ENCODE measurements at places on chromosomes 13 and 19.
A peak's percentile ranks its signal among the peaks of the same experiment; 100 is the strongest.

- no peak for DNase-seq
Observed at GRCh38 chr13:34803756-34804155, 138.3 kb upstream of the NBEA start.

DNA sequence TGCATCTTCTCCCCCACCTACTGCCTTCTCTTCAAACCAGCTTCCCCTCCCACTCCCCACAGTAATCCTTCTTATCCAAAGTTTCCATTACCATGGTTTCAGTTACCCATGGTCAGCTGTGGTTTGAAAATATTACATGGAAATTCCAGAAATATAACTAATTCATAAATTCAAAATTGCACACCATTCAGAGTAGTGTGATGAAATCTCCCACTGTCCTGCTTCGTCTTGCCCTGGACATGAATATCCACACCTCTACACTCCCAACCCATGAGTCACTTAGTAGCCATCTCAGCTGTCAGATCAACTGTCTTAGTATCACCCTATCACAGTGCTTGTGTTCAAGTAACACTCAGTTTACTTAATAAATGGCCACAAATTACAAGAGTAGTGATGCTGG, 3.8 kb upstream of the KCTD12 start:
- no peak for DNase-seq

- DNase-seq: no peak
Observed at GRCh38 chr19:29568036-29569025, 37.8 kb upstream of the POP4 start.

- peak; percentile 98 for DNase-seq
Observed at GRCh38 chr19:44401139-44402115, at the start of gene ZNF285. TSS of gene ZNF285 (minus strand) at chr19:44401608. CDS start at chr19:44397213, 4,395 bp downstream.

GRCh38 chr13:42574435-42575311, 721 bp downstream of the TNFSF11 start:
- DNase-seq: no peak

- DNase-seq: no peak
Observed at GRCh38 chr13:107964395-107964794, 250.9 kb downstream of the LIG4 start.

DNA sequence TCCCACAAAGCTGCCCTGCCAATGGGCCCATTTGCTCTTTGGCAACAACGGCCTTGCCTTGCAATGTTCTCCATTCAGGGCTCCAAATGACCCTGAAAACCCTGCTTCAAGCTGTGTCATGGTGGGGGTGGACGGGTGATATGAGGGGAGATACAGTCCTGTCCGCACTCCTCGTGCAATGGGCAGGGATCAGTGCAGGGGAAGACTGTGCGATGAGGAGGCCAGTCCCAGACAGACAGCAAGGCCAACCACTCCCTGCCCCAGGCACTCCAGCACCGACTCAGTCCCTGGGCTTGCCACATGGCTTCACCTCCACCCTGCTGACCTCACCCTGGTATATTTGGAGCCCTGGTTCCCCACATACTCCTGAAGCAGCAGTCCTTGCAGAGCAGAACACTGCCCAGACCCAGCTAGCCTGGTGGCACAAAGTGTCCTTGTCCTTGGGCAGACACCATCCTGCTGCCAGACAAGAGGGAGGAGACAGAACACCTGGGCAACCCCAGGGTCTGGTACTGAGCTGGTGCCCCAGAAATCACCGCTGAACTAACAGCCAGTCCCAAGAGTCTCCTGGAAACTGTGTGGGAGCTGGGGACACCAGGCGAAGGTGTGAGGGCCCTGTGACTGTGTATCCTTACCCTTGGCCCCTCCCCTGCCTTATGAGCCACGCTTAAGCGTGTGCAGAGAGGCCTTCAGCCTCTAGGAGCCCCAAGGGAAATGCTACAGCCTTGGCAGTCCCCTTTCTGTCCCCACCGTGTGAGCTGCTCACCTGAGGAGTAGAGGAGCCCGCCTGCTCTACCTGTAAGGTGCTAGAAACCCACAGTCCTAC, 9.1 kb upstream of the SLC35E1 start:
- no peak for DNase-seq

- DNase-seq: no peak
Observed at GRCh38 chr13:32881777-32882145, 134.5 kb upstream of the KL start.

- DNase-seq: no peak
Observed at GRCh38 chr19:291006-291521, at the start of gene PLPP2. TSS of gene PLPP2 (minus strand) at chr19:291403. CDS start at chr19:291336, 67 bp downstream.

GRCh38 chr13:91298060-91298459, 49.4 kb upstream of the MIR17HG start:
- no peak for DNase-seq

GRCh38 chr19:5935473-5936291, 21.6 kb downstream of the CAPS start:
- no peak for DNase-seq

GRCh38 chr13:40362502-40362901, 303.9 kb downstream of the FOXO1 start:
- DNase-seq: no peak

- DNase-seq: no peak
Observed at GRCh38 chr13:53782488-53782961, 753.9 kb downstream of the OLFM4 start.

DNA sequence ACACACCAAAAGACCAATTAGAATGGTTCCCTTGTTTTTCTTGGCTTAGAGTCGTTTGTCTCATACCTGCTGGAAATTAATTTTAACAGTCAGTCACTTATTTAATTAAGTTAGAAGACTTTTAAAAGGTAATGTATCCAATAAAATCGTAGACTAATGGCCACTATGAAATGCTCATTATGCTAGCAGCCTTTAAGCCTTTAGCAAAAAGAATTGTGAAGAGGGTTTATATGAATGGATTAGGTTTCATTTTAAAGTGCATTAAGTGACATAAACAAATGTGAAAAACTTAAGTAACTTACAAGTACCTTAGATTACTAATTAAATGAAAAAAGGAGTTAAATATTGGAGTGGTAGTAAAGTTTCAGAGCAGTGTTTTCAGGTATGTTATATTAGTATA, 139.6 kb downstream of the RXFP2 start:
- no peak for DNase-seq

DNA sequence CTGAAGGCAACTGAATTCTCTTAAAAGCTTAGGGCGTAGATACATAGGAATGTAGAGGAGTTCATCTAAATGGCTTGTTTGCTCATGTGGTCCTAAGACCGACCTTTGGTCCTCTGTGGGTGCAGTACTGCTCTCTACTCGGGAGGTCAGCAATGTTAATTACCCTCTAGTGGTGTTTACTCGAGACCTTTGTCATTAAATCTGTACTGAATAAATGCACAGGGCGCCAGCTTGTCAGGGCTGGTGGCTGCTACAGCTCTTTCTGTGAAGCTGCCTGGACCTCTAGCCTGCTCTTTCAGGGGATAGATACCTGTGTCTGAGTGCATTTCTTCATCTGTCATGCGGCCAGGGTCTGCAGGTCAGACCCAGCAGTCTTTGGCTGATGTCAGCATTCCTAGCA, 29.2 kb upstream of the MPHOSPH8 start:
- no peak for DNase-seq

DNA sequence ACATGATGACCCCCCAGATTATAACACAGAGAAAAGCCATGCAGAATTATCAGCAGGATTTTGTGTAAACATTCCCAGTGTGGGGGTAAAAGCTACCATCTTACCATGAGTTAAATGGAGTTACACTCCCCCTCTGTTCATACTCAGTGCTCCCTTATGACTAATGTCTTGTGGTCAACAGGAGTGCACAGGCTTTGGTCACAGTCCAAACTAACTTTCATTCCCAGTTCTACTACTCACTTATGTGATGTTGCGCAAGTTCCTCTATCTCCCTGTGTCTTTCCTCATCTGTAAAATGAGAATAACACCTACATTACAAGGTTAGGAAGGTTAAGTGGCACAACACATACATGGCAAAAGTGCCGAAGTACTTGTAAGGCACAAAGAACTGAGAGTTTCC, 277.9 kb downstream of the RBM26 start:
- no peak for DNase-seq

- no peak for DNase-seq
Observed at GRCh38 chr13:38430796-38431195, 81.1 kb downstream of the UFM1 start.

DNA sequence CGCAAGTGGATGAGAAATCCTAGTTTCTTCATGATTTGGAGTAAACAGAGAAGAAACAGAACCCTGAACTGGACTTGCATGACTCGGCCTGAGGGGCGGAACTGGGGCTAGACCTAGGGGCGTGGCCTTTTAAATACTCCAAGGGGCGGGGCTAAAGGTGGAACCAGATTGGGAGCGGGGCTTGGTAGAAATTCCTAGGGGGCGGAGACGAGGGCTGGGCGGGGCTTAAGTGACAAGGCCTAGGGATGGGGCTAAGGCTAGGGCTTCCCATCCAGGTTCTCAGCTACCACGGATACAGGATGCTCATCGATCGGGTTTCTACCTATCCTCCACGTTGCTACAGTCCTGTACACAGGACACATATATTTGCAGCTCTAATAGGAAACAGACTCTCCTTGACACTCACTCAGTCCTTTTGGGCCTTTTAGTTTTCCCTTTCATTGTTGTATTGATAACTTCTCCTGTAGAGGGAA, 372 bp upstream of the ZNF699 start:
- DNase-seq: peak; percentile 95

DNA sequence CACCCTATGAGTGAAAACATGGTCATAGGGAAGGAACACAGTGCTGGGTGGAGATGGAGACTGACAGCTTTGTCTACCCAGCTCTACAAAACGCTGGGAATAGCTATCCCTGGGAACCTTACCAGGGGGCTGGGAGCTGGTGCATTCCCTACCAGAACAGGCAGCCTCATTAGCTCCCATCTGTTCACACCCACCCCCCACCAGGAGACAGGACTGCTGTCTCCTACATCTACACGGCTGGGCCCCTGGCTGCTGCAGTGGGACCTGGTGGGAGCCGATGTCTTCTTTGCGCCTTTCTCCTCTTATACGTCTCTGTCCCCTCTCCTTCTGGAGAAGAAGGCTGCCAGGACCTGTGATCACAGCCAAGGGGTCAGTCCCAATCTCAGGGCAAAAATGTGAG, 90.8 kb downstream of the UQCRFS1 start:
- no peak for DNase-seq

DNA sequence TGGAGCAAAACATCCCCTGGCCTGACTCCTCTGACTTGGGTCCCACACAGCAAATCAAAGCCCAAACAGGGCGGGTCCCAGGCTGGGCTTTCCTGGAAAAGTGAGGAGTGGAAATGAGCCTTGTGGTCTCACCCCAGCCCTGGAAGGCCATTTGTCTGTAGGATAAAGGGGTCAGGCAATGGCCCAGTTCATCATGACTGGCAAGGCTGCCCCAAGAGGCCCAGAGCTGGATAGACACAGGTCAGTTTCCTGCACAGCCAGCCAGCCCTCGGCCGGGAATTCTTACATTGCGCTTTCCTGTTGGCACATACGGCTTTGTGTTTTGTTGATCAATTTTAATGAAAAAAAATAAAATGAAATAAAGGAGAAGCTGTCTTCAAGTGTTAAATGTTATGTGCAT, 174.3 kb downstream of the TSHZ3 start:
- DNase-seq: peak; percentile 41

GRCh38 chr19:15251749-15252397, 19.6 kb upstream of the EPHX3 start:
- DNase-seq: peak; percentile 91

DNA sequence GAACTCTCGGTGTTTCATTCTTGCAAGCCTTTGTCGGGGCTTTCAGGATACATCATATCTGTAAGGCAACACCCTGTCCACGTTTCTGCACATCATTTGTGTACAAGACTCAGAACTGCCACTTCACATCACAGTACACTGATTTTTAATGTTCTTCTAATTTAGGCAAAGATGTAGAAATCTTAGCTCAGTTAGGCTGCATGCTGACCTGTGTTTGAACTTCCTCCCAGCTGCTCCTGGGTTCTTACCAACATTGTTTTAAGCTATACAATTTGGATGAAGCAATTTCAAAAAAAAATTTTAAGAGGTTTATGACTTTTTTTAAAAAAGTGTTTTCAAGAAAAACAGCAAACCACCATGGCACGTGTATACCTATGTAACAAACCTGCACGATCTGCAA, 1047.9 kb upstream of the SLC10A2 start:
- no peak for DNase-seq

Data from Right ventricle myocardium superior (tissue), 1 donor.